ENCODE measurements at places on chromosomes 4 and X.

- DNase-seq: no peak
Measured at GRCh38 chrX:151912780-151913179, at the start of gene MAGEA4. TSS of gene MAGEA4 (plus strand) at chrX:151912889. CDS start at chrX:151923665, 10,776 bp downstream.

GRCh38 chr4:159201168-159201567 lies 98.3 kb downstream of the RAPGEF2 start:
- DNase-seq: no peak

- no peak for DNase-seq
Measured at GRCh38 chr4:15021311-15021710, 19.0 kb downstream of the CPEB2 start.

DNA sequence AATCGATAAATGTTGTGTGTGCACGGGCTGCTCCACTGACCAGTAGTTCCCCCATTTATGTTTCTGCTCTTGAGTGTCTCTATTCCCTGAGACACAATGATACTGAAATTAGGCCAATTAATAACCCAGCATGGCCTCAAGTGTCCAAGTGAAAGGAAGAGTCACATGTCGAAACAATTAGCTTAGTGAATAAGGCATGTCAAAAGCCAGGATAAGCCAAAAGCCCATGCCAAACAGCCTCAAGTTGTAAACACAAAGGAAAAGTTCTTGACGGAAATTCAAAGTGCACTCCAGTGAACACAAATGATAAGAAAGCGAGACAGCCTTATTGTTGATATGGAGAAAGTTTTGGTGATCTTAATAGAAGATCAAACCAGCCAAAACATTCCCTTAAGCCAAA lies 167.1 kb upstream of the C1QTNF7 start:
- DNase-seq: no peak

DNA sequence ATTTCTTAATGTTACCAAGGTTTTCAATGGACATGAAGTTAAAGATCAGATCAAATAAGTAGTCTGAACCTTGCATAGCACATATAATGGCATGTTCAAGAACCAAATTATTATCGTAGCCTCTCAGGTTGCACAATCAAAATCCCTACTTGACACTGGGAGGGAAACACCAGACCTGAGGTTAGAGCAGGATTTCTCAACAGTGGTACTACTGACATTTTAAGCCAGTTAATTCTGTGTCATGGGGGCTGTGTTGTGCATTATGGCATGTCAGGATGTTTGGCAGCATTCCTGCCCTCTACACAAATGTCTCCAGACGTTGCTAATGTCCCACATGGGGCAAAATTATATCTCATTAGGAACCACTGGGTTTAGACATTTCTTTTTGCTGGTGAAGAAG lies 20.8 kb downstream of the RLIM start:
- DNase-seq: no peak

DNA sequence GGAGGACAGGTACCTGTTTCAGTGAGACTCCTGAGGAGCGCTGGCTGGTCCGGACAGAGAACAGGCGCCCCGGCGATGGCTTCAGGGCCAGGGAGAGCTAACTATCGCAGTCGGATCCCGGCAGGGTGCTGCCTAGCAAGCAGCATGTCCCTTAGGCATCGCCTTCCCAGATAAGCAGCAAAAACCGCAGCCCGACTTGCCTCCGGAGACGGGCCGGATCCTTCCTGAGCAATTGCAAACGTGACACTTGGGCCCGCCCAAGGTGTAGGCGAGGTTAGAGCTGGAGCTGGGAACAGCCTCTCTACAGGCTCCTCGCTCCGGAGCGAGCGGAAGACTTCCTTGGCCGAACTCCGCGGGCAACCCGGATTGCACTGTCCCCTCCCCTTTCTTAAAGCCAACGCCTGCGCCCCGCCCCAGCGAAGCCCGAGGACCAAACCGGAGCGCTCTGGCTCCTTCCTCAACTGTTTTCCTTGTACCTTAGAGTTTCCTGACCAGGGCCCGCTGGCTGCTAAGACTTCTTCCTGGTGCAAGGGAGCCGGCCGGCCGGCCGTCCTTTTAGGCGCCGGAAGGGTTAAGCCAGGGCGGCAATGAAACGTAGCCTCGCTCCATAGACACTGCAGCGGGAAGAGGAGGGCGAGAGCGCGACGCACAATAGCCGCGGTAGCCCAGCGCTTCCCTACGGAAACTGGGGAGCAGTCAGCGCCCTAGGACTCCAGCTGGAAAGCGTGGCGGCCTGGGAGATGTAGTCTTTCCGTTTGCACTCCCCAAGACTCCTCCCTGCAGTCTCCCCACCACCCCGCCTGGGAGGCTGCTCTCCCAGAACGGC lies at the start of gene OPHN1:
Gene OPHN1, minus strand, starts transcription at position 341 of the 826 bp plus-strand sequence. CDS start 475 bp downstream, outside the sequence.
- DNase-seq: peak; percentile 16

DNA sequence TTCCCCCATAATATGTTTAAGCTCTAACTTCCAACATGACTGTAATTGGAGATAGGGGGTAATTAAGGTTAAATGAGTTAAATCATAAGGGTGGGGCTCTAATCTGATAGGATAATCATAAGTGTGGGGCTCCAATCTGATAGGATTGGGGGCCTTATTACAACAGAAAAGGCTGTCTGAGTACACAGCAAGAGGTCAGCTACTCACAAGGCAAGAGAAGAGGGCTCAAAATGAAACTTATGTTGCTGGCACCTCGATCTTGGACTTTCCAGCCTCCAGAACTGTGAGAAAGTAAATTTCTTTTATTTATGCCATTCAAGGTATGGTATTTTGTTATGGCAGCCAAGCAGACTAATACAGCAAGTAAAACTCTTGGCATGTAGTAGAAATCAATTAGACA lies 16.4 kb downstream of the SH2D1A start:
- DNase-seq: no peak

DNA sequence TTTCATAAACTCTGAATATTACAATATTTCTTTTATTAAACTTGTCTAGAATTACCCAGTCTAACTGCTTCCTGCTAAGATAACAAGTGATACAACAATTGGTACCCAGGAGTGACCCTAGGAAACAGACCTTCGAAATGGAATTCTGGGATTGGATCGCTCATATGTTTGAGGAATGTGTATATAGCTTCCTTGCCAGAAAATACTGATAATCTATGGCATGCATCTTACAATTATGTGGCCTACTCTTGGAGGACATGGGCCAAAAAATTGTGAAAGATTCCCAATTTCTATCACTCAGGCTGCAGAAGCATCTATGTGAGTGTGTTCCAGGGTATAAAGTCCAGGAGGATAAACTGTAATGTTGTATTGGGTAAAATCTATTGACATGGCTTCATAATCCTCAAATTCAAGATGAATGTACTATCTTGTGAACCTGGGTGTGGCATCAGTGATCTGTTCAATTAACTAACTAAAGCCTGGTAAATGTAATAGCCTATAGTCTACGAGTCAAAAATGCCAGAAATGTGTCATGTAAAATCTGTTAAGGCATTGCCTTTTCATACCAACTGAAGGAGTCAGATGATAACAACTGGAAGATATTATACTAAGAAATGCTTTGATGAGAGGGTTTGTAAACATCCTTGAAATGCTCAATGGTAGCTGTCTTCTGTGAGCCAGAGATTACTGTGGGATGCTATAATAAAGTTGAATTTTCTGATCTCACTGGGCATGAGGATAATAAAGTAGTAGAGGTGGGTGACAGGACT lies 1499.3 kb downstream of the PCDH7 start:
- no peak for DNase-seq

DNA sequence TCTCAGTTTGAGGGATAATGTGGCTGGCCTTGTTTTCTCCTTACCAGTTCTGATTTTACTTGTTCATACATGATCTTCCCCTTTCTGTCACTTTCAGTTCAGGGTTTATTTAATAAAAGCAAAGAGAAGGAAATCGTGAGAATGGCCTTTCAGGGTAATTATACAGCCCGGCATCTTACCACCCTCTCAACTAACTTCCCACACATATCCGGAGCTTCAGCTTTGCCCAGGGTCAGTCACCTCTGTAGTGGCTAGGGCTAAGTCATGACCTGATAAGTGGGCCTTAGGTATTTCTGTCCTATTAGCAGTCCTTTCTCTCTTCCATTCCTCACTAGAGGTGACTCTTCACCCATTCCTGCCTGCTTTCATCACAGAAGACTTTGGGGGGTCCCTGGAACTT lies 15.8 kb downstream of the TRPC5 start:
- DNase-seq: no peak

DNA sequence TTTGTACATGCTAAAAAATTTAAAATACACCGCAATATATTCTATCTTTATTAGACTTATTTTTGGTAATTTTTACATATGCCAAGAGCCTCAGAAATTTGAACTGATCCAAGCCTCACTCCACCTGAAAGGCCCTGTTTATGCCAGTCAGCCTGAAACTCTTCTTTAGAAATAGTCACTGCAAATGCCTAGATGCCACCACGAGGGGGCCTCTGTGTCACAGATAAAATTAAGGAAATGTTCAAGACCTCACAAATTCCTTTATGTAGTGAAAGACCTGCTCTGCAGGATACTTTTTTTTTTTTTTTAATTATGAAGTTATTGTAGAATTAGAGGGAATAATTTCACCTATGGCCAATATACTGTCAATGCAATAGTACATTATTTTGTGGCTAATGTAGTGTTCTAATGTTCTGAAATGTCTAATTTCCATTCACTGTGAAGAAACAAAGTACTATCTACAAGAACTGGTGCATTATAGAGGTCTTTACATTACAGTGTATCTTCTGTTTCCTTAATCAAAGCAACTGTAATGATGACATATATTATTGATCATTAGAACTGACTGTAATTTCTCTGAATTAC lies 69.8 kb downstream of the DTHD1 start:
- DNase-seq: peak; percentile 81

GRCh38 chr4:127642169-127642568 lies 9.4 kb downstream of the INTU start:
- no peak for DNase-seq

GRCh38 chr4:40617872-40618271 lies 11.8 kb downstream of the RBM47 start:
- DNase-seq: no peak

GRCh38 chr4:101825953-101826352 lies 35.4 kb downstream of the BANK1 start:
- DNase-seq: no peak

DNA sequence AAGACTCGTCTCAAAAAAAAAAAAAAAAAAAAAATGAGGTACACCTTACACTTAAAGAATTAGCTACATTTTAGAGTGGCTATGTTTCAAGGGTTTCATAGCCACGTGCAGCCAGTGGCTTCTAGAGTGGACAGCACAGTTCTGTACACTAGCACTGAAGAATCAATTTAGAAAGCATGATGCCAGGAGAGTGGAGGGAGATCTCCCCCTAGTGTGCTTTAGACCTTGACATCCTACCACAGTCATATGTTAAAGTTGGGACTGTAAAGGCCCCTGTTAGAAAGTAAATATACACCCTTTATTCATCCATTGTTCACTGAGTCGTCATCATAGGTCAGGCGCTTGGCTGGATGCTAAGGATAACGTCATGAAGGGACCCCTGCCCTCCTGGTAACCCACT lies 179.4 kb downstream of the QDPR start:
- no peak for DNase-seq

DNA sequence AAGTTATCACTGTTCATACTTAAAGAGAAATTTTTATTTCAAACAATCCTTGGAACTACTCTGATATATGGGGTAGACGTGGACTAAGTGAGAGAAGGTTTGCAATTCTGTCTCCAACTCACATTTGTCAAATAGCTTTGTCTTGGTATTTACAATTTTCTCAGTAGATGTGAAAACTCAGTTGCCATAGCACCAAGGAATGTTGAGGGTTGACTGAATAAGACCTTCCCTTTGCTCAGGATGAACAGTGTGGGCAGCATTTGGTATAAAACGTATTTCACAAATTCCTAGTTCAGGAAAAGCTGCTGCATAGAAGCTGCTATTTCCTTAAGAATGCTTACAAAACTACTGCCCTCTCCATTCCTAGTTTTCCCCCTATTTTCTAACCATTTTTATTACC lies 399.5 kb downstream of the NKX6-1 start:
- no peak for DNase-seq

DNA sequence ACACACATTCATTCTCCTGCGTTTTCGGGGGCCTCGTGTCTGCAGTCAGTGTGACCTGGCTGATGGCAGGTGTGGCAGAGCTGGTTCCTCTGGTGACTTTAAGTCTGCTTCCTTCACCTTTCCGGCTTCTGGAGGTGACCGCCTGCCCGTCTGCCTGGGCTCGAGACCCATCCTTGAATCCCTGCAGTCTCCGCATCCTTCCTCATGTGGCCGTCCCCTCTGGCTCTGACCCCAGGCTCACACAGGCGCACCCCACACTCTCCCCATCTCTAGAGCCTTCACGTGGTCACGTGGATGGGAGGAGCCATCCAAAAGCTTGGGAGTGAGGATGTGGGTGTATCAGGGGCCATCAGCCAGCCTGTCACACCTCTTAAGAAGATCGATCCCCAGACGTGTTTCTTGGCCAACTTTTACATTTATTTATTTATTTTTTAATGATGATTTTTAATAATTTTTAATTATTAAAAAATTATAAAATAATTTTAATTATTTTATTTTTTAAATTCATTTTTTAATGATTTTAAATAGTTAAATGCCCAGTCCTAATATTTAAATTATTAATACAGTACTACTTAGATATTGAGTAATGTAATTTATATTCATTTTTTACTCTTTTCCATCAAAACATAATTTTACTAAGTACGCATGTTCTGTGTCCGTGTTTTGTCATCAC lies 20.9 kb downstream of the RGS12 start:
- no peak for DNase-seq

DNA sequence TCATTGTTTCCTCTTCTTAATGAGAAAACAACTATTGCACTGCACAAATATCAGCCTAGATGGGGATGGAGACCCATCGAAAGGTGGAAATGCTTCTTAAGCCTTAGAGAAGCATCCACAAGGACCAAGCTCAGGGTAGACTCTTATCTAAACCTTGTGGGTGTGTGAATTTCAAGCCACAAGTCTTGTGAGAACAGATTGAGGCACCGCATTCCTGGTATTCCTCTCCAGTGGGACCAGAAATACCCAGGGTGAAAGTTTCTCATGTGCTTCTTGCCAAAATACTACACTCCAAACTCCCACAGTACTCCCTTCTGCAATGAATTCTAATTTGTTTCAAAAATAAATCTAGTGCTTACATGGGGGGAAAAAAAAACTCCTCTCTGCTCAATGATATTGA lies 375.6 kb downstream of the PDGFC start:
- no peak for DNase-seq

- peak; percentile 49 for DNase-seq
Measured at GRCh38 chrX:69493193-69493592, 10.9 kb upstream of the NALF2 start.
